Activated CD4-positive, alpha-beta T cell treated with anti-CD3 and anti-CD28 coated beads for 4 hours (primary cell): ENCODE measurements at places on chromosomes 5 and 9.

GRCh38 chr5:142053426-142054151 is 40.8 kb upstream of the GNPDA1 start:
- DNase-seq = no peak

GRCh38 chr5:172736508-172737135 is 34.4 kb downstream of the DUSP1 start:
- no peak for DNase-seq

DNA sequence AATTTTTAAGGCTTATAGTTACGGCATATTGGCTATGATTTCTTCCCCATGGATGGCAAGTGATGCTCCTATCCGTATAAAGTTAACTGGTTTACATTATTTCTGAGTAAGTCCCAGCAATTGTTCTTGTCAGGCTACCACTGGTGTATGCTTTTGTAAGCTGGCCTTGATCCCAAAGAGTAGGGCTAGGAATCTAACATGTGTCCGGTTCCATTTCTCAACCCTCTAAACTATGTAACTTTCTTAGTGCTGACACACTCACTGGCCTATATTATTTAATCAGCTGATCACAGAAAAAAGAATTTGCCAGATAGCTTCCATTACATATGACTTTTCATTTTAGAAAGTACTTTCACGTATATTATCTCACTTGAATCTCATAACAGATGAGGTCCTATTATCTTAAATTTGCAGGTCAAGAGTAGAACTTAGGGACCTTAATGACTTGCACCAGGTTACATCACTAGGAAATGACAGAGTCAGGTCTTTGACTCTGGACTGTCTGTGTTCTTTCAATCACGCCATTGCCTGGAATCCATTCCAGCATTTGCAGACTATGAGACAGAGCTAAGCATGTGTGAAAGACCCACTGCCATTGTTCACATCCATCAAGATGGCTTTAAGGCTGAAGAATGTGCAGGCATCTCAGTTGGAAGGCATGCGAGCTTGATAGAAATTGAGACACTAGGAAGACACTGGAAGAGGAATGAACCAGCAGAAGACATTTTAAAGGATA is 362.9 kb downstream of the ARRDC3 start:
- no peak for DNase-seq

DNA sequence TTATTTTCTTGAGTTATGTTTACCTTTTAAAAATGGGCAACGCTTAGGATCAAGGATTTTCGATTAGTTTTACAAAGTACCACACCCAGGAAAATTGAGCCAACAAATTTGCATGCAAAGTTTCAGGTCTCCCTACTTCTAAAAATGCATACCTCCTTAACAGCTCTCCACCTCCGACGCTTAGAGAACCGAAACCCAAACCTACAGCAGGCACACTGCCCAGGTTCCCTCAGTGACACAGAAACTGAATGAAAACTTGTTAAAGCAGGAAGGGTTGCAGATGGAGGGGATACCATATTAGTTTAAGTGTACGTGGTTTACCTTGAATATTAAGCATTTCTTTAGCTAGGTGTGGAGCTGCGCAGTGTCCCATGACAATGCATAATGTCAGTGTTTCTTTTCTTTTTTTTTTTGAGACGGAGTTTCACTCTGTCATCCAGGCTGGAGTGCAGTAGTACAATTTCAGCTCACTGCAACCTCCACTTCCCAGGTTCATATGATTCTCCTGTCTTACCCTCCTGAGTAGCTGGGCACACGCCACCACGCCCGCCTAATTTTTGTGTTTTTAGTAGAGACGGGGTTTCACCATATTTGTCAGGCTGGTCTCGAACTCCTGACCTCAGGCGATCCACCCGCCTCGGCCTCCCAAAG is 1.6 kb upstream of the SUB1 start:
- peak; percentile 17 for DNase-seq

- no peak for DNase-seq
These were observed 20.0 kb upstream of the GRPEL2 start for GRCh38 chr5:149325166-149325735.

DNA sequence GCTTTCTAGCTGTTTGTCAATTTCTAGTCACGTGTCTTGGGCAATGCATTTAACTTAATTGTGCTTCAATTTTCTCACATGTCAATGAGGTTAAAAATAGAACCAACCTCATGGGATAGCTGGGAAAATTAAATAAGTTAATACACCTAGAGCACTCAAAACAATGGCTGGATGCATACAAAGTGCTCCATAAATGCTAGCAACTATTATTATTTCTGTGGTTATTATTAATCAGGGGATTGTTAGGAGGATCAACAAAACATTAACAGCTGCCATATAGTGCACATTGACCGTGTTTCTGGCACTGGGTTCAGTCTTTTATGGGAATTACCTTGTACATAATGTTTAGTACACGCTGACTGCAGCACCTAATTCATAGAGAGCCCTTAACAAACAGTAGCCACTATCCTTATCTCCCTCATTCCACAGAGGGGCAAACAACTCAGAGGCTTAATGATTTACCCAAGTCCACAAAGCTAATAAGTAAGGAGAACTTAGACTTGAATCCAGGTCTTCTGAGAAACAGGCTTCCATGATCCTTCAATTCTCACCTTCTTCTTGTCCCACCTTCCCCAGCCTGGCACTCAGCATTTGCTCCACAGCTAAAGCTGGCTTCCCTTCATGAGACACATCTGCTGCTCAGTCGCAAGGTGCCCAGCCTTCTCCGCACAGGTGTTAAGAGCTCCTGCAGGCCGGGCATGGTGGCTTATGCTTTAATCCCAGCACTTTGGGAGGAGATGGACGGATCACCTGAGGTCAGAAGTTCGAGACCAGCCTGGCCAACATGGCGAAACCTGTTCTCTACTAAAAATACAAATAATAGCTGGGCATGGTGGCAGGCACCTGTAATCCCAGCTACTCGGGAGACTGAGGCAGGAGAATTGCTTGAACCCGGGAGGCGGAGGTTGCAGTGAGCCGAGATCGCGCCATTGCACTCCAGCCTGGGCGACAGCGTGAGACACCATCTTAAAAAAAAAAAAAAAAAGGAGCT is 137.4 kb upstream of the ABCA1 start:
- no peak for DNase-seq

- no peak for DNase-seq
These were observed 158.1 kb downstream of the ATP10B start for GRCh38 chr5:160693831-160694465.

GRCh38 chr5:859391-859790 is 8.6 kb upstream of the ZDHHC11 start:
- DNase-seq = no peak

GRCh38 chr5:66340786-66341185 is 196.7 kb downstream of the SREK1 start:
- DNase-seq = no peak
